ENCODE measurements at places on chromosomes 7 and 10.

- DNase-seq: no peak
Measured at GRCh38 chr10:113130014-113130641, 180.1 kb downstream of the TCF7L2 start.

DNA sequence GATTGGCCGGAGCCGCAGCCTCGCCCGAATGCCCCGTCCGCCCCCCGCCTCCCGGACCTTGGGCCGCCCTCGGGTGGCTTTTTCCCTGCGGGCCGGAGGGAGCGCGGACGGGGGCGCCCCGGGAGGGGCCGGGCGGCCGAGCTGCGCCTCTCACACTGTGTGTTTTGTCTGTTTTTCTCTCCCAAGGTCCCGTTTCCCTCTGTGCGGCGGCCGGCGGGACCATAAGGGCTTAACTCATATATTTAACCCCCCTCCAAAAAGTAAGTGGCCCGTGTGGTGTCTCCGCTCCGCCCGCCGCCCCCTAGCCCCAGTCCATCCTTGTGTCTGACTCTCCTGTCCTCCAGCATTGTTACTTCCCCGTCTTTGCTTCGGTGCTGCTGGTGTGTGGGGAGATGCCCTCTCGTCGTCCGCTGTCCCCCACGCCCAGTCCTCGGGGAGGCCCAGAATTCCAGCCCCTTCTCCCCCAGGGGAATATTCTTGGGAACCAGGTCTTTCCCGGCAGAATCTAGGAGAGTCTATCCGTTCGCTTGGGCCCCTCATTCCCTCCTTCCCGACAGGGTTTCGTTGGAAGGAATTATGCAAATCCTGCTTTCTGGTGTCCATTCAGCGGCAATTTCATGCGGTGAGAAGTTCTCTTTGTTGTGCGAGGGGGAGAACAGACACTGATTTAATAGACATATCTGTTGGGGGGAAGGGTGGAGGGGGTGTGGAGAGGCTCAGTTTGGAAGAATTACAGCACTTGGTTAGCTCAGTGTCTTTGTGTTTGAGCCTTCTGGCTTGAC, 1.3 kb downstream of the LCOR start:
- no peak for DNase-seq

DNA sequence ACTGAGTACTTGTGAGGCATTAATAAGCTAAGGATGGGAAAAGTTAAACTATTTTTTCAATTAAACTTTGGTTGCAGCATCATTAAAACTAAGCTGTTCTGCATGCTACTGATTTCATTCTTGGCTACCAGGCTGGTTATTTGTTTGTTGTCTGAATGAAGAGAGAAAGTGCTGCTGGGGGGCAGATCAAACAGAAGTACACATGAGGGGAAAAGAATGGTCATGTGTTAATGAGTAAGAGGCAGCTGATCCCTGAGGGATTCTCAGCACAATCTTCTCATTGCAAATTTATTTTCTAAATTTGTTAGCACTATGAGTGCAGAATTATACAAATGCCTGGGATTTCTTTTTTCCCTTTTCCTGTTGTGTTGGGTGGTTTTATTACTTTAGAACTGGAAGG, 213.2 kb upstream of the HPS1 start:
- DNase-seq: no peak

DNA sequence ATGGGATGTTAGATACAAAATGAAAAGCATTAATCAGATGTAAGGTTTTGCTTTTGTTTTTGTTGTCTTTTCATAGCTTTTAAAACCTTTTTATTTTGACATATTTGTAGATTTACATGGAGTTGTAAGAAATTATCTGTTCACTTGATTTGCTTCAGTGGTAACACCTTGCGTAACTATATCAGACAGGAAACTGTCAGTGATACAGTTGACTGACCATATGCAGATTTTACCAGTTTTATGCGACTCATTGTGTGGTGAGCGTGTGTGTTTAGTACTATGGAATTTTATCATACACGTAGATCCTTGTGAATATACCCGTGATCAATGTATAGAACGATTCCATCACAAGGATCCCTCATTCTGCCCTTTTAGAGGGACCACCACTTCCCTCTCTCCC, 701.4 kb downstream of the SUGCT start:
- DNase-seq: no peak

DNA sequence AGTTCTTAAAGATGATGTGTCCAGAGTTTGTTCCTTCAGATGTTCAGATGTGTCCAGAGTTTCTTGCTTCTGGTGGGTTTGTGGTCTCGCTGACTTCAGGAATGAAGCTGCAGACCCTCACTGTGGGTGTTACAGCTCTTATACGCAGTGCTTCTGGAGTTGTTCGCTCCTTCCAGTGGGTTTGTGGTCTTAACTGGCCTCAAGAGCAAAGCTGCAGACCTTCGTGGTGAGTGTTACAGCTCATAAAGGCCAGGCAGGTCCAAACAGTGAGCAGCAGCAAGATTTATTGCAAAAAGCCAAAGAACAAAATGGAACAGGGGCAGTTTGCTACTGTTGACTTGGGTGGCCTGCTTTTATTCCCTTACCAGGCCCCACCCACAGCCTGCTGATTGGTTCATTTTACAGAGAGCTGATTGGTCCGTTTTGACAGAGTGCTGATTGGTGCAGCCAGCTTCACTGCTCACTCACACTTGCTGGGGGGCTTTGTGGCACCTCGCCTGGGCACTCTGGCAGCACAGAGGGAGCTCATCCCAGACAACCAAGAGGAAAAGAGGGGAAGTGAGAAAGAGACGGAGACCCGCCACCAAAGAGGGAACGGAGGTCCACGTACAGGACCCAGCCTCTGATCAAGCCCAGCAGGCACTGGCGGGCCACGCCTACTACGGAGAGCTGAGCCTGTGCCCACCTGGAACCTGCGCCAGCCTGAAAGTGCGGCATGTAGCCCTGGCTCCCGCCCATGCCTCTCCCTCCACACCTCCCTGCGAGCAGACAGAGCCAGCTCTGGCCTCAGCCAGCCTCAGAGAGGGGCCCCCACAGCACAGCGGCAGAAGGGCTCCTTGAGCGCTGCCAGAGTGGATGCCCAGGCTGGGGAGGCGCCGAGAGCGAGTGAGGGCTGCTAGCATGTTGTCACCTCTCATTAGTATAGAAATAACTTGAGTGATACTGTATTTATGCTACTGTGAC, 55.8 kb upstream of the SEMA3C start:
- no peak for DNase-seq

DNA sequence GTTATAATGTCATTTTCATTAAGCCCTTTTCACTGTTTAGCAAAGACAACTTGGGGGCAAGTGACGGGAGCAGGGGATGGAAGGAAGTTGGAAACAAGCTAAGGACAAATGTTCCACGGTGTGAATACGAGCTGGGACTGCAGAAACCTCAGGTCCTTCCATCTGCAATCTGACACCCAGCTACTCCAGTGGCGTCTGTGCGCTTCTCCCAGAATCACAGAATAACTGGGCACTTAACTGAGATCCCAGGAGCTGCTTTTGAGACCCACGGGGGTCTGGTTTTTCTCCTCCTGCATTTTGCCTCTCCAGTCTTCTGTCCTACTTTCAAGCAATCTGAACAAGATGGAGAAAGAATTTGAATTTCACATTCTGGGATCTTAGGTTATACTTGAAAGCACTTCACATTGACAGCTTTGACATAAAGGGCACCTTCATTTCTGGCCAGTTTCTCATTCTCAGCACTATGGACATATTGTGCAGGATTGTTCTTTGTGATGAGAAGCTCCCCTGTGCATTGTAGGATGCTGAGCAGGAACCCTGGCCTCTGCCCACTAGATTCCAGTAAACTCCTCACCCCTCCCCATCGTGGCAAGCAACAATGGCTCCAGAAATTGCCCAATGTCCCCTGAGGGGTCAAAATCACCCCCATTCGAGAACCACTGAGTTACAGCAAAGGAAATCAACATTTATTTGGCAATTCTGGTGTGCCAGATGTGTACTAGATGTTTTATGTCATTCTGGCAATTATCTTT, 194.1 kb downstream of the CACNB2 start:
- DNase-seq: no peak

GRCh38 chr7:113045379-113045778, 41.2 kb downstream of the GPR85 start:
- no peak for DNase-seq

GRCh38 chr10:12476656-12477055, 127.3 kb downstream of the CAMK1D start:
- DNase-seq: no peak

DNA sequence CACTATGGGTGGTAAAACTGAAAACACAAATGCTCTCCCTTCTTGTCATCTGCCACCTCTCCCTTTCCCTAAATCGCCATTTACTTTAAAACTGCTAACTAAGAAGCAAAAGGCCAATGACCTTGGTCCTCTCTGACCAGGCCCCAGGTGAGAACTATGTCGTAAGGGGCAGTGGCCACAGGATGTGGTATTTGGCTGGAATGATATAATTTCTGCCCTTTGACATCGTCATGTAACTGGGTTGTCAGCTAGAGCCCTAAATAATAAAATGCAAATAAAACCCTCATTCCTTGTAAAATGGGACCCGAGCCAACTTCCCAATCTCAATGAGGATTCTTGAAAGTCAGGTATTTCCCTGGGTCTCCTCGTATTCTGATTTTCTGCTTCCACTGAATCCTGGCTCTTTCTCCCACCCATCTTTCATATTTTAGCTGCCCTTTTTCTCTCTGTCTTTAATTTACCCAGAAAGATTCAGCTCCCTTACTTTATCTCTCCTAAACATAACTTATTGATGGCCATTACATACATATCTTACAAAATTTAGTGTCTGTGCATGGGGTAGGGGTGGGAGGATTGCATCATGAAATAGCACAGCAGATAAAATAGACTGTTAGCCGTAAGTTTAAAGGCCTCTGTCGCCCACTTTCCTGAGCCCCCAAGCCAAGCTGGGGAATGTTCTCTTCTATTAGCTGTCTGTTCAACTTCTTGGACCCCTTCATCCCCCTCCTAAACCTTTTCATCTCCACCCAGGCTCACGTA, 3.2 kb upstream of the EEPD1 start:
- no peak for DNase-seq

GRCh38 chr7:78441737-78442136, 643.2 kb downstream of the PHTF2 start:
- no peak for DNase-seq

DNA sequence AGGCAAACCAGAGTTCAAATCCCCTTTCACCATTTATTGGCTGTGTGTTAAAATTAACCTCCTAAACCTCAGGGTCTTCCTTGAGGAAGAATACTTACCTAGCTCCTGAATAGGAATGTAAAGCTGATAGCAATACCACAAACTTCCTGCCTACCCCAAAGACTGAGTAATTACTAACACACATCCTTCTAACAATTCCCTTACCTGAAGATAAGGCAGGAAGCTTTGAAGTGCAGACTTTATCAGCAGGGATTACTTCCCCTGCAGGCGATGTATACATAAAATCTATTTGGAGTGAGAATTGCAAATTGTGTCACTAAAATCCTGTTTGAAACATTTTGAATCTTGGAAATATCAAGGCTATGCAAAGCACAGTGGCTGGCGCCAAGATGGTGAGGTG, 21.2 kb downstream of the EVX1 start:
- no peak for DNase-seq

GRCh38 chr7:121286742-121287734, 41.8 kb upstream of the WNT16 start:
- no peak for DNase-seq

DNA sequence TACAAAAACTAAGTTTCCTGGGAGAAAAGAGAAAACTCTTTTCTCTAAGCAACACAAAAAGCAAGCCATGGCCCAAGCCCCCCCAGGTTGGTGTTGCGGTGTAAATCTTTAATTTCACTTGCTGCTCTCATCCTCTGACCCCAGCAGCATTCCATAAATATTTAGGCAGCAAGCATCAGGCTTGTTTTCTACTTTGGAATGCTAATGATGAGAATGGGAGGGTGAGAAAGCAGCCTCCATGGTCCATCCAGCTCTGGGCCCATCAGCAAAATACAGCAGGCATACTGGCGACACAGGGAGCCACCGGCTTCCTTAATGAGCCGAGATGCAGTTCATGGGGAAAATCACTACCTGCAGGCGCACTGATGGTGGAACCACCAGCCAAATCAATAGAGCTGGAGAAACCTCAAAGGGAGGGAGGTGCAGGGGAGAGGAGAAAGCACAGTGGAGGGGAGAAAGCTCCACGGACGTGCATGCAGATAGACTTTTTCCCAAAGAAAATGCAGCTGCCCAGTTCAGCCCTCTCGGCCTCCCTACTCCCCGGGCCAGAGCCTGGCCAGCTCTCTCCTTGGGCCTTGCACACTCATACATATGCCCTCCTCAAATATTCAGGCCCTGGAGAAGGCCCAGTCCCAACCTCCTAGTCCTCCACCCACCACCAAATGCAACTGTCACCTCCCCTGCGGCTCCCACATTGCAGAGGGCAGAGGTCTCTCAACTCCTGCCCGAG, 131.9 kb downstream of the GRID1 start:
- no peak for DNase-seq

DNA sequence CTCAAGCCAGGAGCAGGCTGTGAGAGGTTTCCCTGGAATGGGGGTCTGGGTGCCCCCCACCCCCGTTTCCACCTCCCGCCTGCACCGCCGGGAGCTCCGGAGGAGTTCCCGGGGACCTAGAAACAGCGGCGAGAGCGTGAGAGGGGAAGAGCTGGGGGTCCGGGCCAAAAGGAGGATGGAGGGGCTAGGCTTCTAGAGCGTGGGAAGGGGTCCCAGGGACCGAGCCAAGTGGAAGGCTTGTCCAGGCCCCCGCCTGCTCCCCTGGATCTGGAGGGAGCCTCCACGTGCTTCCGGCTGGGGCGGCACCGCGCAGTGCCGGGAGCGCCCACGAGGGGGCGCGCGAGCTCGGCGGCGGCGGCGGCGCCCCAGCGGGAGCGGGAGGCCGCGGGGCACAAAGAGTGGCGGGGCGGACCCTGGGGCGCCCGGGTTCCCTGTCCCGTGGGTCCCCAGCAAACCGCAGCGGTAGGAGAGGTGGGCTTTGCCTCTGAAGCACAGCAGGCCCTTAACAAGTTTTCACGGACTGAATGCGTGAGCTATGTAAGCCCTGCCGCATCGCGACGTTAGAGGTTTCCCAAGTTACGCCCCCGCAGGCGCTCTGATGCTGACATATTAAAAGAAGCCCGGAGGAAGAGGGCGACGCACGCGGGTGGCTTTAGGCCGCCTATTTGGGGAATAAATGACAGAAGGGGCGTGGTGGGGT, 104.4 kb upstream of the LRRC4 start:
- DNase-seq: no peak

DNA sequence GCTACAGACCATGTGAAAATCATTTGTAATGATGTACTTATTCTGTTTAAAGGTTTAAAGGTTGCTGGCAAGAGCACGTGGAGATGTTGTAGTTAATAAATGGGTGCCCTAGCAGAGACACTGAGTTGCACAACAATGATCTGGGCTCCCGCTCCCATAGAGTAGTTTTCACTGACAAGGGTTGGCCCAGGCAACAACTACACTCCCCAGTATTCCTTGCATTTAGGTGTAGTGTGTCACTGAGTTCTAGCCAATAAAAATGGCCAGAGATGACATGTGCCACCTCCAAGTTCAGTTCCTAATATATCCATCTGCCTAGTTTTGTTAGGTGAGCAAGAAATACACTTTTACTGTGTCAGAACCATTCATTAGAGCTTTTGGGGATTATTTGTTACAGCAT, 392.1 kb upstream of the MTPN start:
- DNase-seq: no peak

DNA sequence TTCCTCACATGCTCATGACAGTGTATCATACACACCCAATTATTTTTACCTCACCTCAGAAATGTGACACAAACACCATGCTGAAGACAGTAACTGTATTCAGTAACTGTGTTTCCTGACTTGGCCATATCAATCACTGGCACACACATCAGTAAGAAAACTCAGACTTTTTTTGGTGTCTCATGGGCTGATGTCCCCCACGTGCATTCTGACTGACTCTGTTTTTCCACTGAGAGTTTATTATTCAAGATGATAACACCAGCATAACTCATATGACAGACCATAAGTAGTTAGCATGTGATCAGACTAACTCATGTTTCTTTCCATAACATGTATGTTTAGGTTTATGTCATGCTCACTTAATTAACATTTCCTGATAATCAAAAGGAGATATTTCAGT, 124.8 kb downstream of the CD36 start:
- no peak for DNase-seq

Measured in HS-27A (cell line).